ENCODE measurements at places on chromosomes 3 and 15. TPM values are rescaled to one million over a fixed set of nuclear protein-coding genes. Genes with fewer than 3 reads are reported as not detected.
A peak's percentile ranks its signal among the peaks of the same experiment; 100 is the strongest.

The TRIM71 gene
- total RNA-seq, result 0.18 TPM

The PPP1R14D gene
- 0.64 TPM for total RNA-seq

The ZBBX gene
- total RNA-seq, result not detected

The ZNF710 gene
- 15.8 TPM for total RNA-seq

The ZNF662 gene
- not detected for total RNA-seq

The WDR93 gene
- 0.18 TPM for total RNA-seq

The AMIGO3 gene
- total RNA-seq, result 0.72 TPM

GRCh38 chr15:66402761-66403284 lies 16.1 kb downstream of the MAP2K1 start:
- DNase-seq, result no peak

- no peak for DNase-seq
These were observed 514.8 kb downstream of the MECOM start for GRCh38 chr3:169148448-169149348.

DNA sequence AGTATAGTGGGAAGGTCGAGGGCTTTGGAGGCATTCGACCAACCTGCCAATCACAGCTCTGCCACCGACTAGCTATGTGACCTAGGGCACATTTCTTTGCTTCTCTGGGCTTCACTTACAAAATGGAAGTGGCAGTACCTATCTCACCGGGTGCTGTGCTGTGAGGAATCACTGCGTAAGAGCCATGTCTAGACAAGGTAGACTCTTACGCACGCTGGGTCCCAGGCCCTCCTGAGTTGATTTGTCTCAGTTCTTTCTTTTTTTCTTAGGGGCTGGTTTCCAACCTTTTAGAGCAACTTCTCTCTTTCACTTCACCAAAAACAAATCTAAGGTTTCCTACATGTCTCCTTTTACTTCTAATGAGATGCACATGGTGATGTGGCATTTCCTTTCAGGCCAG lies 18.8 kb downstream of the CA12 start:
- no peak for DNase-seq

DNA sequence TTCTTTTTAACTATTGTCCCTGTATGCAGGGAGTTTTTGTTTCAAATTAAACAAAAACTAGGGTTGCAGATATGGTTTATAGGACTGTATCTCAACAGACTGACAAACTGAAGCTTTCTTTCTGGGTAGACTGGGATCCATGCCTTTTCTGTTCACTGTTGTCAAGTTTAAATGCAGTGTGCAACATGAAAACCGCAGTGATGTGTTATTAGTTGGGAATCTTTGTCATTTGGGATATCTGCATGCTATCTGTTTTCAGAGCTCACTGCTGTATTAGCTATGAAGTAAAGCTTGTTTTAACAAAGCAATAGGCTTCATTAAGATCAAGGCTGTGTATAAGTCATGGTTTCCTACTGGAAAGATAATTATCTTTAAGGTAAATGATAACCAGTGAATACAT lies 21.4 kb upstream of the MCF2L2 start:
- DNase-seq, result no peak

DNA sequence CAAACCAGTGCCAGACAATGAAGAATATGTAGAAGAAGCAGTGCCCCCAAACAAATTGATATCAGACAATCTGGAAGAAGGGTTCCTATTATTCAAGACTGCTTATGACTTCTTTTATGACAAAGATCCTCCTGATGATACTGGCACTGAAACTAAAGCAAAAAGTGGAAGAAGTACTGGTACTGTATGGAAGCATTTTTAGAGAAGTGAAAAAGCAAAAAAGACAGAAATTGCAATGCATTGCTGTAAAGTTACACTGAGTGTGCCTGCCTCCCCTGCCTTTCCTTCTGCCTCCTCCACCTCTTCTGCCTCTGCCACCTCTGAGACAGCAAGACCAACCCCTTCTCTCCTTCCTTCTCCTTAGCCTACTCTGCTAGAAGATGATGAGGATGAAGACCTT lies 167.6 kb downstream of the PLCL2 start:
- no peak for DNase-seq

GRCh38 chr15:93141371-93141794 lies 52.4 kb upstream of the RGMA start:
- no peak for DNase-seq

DNA sequence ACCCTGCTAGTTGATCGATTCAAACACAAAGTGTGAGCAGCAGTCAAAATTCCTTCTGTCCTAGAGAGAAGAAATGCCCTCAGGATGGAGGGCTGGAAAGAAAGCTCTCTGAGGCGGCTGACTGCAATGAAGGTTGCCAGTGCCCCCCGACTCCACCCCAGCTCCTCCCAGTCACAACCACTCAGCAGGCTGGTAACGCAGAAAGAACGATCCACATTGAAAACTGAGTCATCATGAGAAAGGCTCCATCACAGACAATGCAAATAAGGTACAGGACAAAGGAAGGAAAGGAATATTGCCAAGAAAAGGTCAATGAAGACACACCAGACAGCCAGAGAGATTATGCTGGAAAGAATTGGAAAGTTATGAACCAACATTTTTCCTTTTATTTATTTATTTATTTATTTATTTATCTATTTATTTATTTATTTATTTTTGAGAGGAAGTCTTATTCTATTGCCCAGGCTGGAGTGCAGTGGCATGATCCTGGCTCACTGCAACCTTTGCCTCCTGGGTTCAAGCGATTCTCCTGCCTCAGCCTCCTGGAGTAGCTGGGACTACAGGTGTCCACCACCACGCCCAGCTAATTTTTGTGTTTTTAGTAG lies 17.4 kb upstream of the VGLL4 start:
- no peak for DNase-seq

GRCh38 chr15:87763837-87764236 lies 492.7 kb downstream of the NTRK3 start:
- DNase-seq, result no peak

GRCh38 chr3:56251343-56251945 lies 216.8 kb downstream of the ERC2 start:
- DNase-seq, result peak; percentile 18

DNA sequence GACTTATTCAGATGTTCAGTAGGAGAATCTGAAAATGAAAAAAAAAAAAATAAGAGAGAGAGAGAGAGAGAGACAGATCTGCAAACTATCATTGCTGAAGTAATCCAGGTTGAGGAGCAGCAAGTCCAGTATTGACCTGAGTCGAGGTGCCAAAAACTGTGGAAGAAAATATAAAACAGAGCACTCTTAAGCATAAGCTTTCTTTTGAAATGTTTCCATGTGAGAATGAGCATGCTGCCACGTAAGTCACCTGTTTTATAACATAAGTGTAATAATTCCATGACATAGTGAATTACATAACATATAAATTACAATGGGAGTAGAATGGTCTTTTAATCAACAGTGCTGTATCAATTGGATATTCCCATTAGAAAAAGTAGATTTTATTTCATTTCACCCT lies 218.2 kb downstream of the BCHE start:
- DNase-seq, result no peak

- DNase-seq, result no peak
These were observed 93.2 kb downstream of the UACA start for GRCh38 chr15:70669966-70670658.

DNA sequence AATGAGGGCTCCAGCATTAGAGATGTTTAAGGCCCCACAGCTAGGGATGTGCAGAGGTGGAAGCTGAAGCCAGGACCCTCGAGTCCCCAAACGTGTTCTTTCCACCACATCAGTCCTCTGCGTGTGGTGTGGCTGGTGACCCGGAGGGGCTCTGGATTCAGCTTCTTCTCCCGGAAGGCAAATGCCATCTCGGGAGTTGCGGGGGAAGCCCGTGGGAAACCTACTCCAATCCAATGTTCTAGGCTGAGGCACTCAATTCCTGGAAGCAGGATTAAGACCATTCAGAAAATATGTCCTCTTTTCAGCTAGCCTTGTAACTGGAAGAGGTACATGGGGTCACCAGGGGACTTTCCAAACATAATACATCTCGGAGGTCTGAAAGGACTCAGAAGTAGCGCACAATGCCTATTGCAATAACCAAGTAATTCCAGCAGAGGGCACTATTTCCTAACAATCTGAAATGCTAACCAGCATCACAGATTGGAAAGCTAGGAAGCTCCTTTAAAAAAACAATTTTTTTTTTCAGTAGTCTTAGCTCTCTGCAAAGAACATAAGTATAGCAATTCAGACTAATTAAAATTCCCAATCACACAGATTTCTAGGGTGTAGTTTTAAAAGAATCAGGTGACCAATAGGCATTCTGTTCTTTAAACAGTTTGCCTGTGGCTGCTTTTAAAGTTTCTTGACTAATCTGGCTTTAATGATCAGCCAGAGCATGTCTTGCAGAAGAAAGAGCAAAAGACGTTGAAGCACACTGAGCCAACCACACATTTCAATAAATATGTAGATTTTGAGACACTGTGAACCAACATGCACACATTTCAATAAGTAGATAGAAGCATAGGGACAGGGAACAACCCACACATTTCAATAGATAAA lies 36.1 kb downstream of the BNC1 start:
- peak; percentile 42 for DNase-seq

GRCh38 chr3:128875556-128876120 lies 3.8 kb upstream of the ACAD9 start:
- DNase-seq, result peak; percentile 27

DNA sequence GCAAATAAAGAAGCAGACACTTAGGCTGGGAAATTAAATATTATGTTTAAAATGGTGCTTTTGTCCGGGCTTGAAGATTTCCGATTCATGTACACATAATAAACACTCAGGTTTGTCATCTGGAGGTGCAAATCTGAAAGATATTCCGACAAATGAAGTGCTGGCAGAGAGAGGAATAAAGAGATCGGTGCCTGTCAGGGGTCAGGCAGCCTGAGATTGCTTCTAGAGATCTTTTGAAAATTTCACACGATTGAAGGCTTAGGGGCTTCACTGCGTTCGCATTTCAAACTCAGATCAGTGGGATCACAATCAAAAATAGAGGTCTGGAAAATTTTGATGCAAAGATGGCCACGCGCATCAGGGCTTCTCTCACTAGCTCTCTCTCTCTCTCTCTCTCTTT lies 33.2 kb downstream of the NR2F2 start:
- DNase-seq, result no peak

DNA sequence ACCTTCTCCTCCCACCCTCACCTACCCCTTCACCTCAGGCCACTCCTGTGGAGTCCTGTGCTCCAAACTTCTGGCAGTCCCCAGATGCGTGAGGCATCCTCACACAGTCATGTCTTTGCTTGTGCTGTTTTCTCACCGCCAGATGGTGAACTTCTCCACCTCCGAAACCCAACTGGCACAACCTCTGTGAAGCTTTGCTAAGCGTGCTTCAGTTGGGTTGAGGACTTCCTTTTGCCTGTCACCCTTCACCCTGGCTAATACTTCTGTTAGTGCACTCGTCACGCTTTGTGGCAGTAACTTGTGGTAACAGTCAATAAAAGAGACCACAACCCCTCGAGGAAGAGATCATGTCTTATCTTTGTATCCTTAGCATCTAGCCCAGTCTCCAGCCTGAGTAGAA lies 42.0 kb upstream of the SKOR1 start:
- no peak for DNase-seq

DNA sequence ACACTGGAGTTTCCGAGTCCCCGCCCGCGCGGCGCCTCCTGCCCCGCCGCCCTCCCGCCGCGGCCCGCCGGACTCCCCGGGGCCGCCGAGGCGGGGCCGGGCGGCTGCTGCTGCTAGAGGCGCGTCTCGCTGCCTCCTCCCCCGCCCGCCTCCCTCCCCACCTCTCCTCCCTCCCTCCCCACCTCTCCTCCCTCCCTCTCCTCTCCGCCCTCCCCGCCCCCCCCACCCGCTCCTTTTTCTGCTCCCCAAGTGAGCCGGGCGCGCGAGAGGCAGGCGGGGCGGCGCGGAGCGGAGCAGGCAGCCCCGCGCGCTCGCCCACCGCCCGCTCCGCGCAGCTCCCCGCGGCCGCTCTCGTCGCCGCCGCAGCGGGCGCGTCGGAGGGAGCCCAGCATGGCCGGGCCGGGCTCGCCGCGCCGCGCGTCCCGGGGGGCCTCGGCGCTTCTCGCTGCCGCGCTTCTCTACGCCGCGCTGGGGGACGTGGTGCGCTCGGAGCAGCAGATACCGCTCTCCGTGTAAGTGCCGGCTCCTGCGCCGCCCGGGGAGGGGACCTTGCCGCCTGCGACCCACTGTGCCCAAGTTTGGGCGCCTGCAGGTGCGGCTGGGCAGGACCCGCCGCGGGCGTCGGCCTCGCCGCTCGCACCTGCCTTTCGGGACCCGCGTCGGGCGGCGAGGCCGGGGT lies at the start of gene CACNA2D3:
Gene CACNA2D3 (plus strand): TSS at position 229 of the 679 bp plus-strand sequence.
- DNase-seq, result no peak

- DNase-seq, result no peak
These were observed 1.1 kb downstream of the EIF4G1 start for GRCh38 chr3:184315543-184315867.

- peak; percentile 47 for DNase-seq
These were observed 9.6 kb upstream of the TAGLN3 start for GRCh38 chr3:111989061-111989678.

GRCh38 chr3:73521734-73522336 lies 102.9 kb downstream of the PDZRN3 start:
- DNase-seq, result no peak

- no peak for DNase-seq
These were observed 76.6 kb upstream of the SNRPN start for GRCh38 chr15:24878153-24878552.
